ENCODE measurements at places on chromosomes 7 and 10.
A peak's percentile ranks its signal among the peaks of the same experiment; 100 is the strongest.

DNA sequence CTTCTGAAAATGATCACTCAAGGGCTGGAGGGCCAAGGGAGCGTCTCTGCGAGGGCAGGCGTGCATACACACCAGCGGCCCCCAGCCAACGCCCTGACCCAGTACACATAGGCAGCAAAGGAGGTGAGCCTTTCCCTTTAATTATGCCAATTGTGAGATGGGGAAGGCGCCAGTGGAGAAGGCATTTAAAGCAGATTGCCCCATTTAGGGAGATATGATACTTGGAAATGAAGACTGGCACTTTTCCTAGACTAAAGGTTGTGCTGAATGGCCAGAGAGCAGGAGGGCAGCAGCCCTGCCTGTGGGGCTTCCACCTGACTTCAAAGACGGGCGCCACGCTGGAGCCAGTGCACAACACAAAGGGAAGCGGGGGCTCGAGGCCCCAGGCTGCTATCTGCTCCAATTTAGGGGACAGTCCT lies 24.1 kb downstream of the HIPK2 start:
- no peak for DNase-seq

DNA sequence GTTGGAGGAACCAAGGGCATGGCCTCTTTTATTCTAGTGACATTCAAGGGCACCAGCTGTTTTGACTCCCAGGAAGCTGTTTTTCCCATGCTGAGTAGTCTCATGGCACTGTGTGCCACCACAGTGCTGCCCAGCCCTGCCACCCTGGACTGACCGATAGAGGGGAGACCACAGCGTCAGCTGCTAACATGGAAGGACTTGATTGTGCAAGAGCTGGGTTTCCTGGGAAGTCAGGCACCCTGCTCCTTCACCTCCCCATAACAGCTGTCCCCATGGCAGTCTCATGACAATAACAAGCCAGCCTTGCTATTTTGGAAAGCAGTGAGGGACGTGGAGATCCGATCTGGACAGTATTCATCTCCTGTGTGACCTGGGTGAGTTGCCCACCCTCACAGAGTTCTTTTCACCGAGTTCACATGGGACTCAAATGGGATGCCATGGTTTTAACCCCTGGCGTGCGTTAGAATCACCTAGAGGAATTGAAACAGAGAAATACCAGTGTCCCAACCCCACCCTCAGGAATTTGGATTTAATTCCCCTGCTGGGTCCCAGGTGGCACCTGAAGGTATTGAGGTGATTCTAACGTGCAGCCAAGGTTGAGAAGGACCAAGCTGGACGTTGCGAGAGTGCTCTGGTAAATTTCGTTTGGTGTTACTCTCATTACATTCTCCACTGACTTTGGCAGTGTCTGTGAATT lies 174.8 kb downstream of the CELF2 start:
- no peak for DNase-seq

GRCh38 chr7:55552320-55553023 lies 19.8 kb downstream of the VOPP1 start:
- peak; percentile 38 for DNase-seq

GRCh38 chr10:100998991-100999741 lies 442 bp upstream of the LZTS2 start:
- peak; percentile 85 for DNase-seq

DNA sequence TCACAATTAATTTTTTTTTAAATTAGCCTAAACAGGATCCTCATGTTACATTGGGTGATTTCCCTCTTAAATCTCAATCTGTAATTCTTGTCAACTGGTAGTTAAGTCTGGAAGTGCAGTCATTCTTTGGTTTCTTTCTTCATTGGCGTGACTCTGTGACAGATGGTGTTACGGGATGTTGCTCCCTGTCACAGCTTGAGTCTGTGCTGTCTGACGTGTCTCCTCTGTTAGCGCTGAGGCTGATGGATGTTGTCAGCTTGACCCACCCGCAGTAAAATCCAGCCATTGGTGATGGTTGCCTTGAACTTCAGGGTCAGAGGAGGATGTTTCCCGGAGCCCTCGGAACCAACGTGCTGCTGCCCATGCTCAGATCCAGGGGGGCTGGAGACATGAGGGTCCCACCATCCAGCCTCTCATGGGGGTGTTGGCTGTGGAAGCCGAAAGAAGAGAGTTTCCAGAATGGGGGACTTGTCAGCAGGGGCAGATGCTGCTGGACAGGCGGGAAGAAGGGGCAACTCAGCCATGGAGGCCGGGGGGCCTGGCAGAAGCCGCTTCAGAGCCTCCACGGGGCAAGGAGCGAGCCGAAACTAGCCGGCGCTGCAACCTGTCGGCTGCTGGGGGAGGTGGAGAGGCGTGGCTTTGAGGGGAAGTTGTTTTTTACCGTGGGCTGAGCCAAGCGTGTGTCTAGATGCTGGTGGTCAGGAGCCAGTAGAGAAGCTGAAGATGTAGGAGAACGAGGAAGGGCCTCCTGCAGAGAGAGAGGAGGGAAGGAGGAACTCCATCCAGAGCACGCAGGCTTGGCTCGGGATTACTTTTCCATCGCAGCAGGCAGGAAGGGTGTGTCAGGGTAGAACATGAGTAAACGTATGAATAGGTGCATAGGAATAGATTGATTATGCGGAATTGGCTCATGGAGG lies 3.5 kb downstream of the SUN1 start:
- no peak for DNase-seq

DNA sequence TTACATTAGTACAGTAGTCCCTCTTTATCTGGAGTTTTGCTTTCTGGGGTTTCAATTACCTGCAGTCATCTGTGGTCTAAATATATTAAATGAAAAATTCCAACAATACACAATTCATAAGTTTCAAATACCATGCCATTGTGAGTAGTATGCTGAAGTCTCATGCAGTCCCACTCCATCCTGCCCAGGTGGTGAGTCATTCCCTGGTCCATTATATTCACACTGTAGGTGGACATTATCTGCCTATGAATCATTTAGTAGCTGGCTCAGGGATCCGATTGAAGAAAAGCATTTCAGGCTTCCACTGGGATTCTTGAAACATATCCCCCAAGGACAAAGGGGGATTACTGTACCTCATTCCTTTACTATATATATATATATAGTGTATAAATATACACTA lies 298.2 kb upstream of the GALNT17 start:
- no peak for DNase-seq

DNA sequence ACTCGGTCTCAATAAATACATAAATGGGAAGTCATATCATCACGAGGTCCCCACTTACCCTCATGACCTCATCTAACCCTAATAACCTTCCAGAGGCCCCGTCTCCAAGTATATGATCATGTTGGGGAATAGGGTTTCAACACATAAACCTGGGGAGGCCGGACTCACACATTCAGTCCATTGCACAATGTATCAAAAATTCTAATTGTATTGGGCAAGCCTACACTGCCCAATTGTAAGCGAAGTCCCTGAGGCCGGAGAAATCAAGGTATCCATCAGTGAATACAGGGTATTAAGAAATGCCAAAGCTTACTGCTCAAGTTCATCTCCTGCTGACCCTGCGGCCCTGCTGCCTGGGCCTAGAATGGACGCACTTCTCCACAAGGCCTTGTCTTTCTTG lies 69.6 kb downstream of the PARP12 start:
- DNase-seq: no peak

DNA sequence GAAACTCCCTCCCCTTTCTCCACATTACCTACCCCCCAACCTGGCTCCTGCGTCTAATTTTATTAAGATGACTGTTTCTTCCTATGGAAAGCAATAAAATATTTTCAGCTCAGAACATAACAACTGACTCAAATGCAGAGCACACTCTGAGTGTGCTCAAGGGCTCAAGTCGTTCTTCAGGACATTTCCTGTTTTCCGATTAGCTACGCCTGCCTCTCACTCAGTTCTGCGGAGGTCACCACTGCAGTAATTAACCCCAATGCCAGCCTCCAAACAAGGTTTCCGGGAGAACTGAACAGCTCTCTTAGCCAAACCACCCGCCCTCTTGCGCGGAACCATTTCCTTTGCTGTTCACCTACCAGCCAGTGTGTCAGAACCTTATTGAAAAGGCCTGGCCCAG lies 19.3 kb downstream of the MYOF start:
- no peak for DNase-seq

DNA sequence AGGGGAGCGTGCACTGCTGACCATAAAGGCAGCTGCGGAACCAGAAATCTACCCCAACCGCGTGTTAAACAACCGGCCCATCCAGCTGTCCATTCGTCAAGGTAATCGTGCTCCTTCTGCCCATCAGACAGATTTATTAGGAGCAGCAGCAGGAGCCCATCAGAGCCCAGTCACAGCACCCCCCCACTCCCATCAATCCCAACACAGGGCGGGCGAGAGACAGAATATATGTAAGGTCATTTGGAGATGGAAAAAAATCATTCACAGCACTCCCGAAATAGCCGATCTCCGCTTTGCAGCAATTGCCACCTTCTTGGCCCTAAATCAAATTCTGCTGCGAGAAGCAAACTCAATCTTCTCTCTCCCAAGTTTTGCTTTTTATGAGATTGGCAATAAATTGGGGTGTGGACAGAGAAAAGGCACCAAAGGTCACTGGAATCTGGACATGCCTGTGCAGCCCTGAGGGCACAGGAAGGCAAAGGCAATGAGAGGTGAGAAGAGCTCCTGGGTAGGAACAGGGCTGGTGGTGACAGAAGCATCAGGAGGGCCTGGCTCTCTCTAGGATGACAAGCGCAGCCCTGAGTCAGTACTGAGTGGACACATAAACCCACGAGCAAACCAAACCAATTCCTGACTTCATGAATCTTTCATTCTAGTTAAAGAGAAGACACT lies 145.0 kb upstream of the ZMIZ1 start:
- DNase-seq: no peak

DNA sequence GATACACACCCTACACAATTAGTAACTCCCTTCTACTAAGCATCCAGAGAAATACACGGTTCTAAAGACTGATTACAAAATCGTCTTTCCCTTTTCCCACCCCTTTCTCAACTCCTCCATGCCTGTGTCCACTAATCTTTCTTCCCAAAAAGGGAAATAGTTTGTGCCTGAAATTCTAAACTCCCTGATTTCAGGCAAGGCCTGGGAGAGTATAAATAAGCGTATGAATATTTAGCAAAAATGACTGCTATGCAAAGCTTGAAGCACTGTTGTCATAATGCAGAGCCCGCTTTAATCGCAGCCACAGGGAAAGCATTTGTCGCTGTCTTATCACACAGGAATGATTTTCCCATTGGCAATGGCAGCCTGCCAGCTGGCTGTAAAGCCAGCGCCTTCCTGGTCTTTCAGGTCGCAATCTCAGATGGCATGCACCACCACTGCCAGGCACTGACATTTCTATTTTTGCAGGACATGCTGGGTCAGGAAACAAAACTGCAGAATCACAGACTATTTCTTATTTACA lies 142.9 kb upstream of the PCGF5 start:
- DNase-seq: no peak

GRCh38 chr10:6353526-6353925 lies 150.8 kb downstream of the PFKFB3 start:
- no peak for DNase-seq

- no peak for DNase-seq
These were observed 16.7 kb downstream of the VIPR2 start for GRCh38 chr7:159127691-159128642.

DNA sequence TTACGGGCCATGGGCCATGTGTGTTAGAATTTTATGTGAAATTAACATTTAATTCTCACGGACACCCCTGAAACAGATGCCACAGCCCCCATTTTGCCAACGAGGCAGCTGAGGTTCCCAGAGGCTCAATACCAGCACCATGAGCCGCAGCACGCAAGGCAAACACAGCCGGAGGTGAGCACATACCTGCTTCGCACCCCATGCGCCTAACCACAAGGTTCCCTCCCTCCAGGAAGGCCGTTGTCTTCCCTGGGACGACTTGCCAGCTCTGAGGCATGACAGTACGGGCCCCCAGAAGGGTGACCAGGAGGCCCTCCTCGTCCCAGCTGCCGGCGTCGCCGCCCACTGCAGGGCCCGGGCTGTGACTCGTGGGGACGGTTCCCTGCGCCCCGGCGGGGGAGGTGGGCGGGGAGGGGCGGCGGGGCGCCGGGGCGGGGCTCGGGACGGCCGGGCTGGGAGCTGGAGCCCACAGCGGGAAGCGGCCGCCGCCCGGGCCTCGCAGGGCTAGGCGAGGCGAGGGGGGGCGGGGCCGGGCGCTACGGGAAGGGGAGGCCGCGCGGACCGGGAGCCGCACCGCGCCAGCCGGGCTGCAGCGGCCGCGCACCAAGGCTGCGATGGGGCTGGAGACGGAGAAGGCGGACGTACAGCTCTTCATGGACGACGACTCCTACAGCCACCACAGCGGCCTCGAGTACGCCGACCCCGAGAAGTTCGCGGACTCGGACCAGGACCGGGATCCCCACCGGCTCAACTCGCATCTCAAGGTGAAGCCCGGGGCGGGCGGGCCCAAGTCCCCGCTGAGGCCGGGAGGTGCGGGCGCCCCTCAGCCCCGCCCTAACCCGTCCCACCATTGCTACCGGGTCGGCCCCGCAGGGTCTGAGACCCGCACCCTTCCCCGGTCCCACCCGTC lies at the start of gene CAV2:
CAV2 (plus strand) TSS at position 571 of the 910 bp plus-strand sequence; CDS start at position 615, 44 bp downstream.
- peak; percentile 7 for DNase-seq

DNA sequence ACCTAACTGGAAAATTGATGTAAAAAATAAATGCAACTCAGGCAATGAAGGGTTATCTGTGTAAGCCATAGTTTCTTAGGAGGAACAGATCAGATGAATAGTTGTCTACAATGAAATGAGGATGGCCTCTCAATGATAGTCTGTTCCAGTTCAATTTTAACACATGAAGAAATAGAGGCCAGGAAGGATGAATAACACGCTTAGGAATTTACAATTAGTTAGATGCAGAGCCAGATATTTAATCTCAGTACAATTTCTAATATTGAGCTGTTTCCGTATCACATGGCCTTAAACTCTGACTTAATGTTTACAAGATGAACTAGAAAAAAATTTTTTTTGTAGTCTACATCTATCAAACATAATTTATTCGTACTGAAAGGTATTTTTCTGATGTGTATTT lies 176.6 kb downstream of the GALNT11 start:
- no peak for DNase-seq
